ENCODE measurements at places on chromosomes 5 and 9.

DNA sequence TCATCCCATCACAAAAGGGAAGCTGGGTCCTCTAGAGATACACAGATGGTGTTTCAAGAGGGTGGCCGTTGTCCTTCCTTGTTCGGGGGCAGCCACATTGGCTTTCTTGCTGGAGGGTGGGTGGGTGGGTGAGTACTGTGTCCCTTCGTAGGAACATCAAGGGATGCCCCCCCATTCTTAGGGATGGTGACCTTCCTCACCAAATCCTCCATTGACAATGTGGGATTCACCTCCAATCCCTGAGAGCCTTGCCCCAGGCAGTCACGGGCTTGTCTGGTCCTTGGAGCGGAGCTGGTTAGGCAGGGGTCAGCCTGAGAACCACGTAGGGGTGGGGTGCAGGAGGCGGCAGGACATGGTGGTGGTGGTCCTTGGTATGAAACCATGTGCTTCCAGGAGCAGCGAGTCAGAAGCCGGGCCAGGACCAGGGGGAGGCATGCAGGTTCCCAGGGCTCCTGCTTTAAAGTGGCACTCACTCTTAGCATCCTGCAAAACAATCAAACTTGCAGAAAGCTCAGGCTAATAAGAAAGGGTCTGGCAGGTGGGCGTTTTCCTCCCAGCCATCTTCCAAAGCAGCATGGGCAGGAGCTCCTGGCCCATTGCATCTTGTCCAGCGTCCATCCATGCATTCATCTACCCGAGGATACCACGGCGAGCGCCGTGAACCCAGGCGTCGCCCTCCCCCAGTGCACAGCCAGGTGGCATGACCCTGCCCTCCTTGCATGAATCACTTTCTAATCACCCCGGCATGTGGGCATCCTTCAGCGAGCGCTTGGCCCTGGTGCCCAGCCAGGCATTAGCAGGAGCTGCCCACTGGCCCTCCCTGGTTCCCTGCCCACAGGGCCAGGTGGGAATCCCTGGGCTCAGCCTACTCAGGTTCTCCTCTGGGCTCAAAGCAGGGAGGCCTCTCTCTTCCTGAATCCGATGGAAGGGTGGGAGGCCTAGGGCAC is 76.4 kb downstream of the NTNG2 start:
- no peak for DNase-seq

DNA sequence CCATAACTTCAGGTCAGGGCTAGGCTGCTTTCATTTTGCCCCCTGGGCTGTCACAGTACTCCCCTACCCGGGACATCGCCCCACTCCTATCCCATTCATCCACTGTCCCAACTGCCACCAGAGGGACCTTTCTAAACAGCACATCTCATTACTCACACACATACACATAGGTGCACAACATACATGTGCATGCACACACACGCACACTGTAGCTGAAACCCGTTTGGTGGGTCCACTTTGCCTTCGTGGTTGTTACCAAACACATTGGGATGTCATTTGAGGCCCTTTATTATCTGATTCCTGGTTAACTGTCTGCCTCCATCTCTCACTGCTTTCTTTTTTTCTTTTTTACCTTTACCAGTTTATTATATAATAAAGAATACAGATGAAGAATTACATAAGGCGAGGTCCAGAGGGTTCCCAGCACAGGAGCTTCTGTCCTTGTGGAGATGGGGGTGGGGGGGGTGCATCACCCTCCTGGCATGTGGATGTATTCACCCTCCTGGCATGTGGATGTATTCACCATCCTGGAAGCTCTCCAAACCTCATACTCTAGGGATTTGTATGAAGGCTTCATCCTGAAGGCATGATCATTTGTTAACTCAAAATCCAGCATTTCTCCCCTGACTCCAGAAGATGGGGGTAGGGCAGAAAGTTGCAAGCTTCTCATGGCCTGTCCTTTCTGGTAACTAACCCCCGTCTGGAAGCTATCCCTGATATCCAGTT is 186.0 kb downstream of the GOLPH3 start:
- no peak for DNase-seq

DNA sequence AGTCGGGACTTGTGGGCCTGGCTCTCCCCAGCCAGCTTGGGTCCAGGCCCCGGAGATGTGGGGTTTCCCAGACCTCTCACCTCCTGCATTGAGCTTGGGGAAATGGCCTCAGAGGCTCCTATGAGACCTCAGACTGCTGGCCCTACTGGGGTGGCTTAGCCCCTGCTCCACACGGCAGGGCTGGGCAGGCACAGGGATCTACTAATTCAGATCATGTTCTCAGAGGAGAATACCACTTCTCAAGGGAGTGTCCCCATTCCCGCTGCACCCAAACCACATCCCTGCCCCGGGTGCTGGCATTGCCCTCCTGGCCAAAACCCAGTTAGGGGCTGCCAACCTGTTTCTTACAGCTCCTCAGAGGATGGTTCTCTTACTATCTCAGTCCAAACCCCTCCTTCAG is 82.1 kb upstream of the LMX1B start:
- no peak for DNase-seq

- no peak for DNase-seq
Measured at GRCh38 chr5:83321483-83322055, 150.0 kb upstream of the VCAN start.

GRCh38 chr9:109109967-109110328 is 9.8 kb downstream of the TMEM245 start:
- no peak for DNase-seq

DNA sequence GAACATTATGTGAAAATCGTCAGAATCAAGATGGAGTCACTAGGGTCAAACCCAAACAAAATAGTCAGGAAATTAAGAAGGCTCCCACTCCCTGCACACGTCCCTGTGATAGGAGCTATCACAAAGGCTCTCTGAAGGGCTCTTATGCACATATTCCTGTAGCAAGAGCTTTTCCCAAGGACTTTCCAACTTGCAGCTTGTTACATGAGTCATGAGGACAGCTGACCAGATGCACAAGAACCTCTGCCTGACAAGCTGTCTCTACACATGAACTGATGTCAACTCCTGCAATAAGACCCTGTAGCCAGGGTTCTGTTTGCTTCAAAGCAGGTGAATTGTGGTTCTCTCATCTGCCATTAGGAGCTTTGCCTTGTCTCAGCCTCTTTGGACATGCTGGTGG is 122.4 kb downstream of the OLFM1 start:
- no peak for DNase-seq

GRCh38 chr5:22625451-22625850 is 227.7 kb downstream of the CDH12 start:
- DNase-seq = no peak

- peak; percentile 69 for DNase-seq
Measured at GRCh38 chr5:124906339-124907097, 160.1 kb upstream of the ZNF608 start.

DNA sequence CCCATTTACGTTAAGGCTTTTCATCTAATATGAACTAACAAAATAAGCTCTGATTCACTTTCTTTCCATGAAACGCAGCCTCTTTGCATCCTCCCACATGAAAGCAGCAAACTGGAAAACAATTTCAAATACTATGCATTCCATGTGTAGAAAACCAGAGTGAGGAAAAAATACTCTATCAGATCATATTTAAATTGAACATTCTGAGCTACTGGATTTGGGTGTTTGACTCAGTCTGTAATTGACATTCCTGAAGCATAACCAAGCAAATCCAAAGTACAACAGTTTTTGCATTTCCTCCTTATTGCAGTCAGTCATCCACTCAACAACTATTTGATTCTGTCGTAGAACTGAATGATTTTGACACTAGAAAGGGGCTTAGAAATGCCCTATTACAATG is 399.1 kb upstream of the NMUR2 start:
- no peak for DNase-seq

DNA sequence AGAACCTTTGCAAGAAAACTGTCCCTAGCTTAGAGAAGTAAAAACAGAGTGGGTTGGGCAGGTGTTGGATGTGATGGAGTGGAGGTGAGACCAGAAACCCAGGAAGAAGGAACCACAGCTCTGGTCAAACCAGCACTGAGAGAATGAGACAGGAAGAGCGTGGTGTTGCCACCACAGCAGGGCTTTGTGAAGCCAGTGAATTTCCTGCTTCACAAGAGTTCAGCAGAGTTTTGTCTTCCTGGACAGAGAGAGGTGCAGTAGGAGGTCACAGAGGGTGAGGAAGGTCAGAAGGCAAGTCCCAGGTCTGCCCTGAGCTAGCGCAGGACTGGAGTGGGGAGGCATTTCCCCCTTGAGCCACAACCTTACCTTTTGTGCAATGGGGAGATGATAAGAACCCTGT is 2306.2 kb upstream of the ACO1 start:
- no peak for DNase-seq

DNA sequence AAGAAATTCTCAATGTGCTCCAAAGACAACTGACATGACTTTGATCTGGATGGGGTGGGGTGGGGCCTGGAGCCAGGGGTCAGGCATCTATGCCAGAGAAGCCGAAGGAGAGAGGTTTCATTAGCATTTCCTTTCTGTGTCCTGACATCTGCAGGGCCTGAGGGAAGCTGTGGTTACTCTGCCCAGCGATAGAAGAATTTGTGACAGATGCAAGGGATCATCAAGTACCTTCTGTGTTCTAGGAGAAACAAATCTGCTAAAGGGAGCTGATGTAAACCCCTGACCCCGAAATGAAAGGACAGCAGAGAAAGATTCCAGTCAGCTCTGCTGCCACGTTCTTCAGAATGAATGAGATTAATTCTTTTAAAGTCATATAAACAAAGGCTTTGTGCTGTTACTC is 335.7 kb downstream of the PRELID2 start:
- DNase-seq = no peak

GRCh38 chr9:17171309-17172094 is 36.7 kb downstream of the CNTLN start:
- DNase-seq = no peak

- DNase-seq = no peak
Measured at GRCh38 chr9:70352356-70352755, 62.1 kb downstream of the KLF9 start.

GRCh38 chr5:171201310-171201709 is 107.7 kb upstream of the TLX3 start:
- DNase-seq = peak; percentile 95

DNA sequence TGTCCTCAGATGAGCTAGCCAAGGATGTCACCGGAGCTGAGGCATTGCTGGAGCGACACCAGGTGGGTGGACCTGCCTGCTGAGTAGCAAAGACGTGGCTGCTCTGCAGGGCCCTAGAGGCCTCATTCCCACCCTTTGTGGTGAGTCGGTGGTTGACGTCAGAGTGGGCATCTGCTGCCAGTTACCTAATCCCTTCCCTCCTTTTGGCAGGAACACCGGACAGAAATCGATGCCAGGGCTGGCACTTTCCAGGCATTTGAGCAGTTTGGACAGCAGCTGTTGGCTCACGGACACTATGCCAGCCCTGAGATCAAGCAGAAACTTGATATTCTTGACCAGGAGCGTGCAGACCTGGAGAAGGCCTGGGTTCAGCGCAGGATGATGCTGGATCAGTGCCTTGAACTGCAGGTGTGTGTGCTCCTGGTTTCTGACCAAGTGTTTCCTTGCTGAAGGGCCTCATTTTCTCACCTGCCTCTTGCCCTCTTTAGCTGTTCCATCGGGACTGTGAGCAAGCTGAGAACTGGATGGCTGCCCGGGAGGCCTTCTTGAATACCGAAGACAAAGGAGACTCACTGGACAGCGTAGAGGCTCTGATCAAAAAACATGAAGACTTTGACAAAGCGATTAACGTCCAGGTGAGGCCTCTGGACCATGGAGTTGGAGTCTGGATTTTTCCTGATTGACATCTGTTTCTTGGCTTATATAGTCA is 48.9 kb downstream of the DYNC2I2 start:
- DNase-seq = peak; percentile 79

DNA sequence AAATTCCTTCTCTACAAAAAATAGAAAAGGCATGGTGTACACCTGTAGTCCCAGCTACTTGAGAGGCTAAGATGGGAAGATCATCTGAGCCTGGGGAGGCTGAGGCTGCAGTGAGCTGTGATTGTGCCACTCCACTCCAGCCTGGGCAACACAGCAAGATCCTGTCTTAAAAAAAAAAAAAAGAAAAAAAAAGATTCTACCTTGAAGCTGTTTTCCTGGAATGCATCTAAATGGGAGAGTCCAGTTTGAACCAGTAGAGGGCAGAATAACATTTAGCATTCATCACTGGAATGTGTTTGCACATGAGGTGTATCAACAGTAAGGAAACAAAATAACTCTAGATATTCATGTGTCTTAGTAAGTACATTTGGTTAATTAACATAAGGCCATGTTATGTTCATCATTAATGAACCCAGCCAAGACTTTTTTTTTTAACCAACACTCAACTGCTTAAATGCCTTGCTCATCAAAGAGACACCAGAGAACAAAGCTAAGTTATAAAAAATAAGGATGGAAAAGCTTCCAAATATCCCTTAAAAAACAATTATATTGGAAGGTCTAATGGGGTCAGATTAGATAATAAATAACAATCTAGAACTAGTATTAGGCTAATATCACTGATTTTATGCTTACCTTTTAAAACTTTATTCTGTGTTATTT is 16.1 kb downstream of the IFNE start:
- DNase-seq = no peak

DNA sequence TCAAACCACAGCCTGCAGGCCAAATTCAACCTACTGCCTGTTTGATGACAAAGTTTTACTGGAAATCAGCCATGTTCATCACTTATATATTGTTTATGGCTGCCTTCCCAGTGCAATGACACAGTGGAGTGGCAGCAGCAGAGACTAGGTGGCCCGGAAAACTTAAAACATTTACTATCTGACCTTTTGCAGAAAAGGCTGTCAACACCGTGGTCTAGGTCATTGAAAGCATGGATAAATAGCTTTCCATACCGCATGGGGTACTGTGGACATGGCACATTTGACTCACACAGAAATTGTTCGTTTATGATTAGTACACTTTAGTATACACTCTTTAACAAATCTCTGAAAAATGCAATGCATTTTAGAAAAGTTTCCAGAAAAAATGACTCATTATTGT is 298.3 kb upstream of the EFNA5 start:
- DNase-seq = no peak

DNA sequence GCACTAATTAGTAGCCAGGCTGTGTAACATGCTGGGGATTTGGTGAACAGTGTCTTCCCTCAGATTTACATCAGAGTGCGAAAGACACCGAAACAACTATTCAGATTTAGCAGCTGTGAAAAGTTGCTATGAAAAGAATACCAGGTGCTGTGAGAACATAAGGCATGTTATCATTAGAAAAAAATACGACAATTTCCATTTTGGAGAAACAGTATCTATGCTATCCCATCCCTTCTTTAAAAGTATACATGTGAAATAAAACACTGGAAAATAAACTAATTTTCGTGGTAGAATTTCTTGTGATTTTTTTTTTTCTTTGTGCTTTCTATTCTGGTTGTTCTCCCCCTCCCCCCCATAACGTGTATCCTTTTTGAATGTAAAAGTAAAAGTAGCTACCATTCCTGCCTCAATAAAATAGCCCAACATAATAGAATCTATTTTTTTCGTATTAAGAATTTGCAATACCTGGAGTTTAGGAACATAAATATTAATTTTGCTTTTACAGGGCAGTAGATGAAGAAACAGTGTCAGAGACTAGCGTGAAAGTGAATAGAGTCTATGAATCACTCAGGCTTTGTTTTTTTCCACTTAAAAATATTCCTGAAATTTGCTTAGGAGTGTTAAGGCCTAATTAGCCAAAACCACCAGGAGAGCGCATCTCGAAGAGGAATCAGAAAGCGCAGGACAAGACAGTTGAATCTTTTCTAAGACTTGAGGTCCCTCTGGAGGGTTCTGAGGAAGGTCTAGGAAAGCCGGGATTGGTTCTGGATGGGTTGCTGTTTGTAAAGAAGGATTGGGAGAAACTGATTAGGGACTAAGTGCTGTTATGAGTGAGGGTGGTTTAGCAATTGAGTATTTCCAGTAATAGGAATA is 813 bp upstream of the SLU7 start:
- DNase-seq = no peak
